Putamen (tissue), 1 donor: ENCODE measurements at places on chromosomes 2 and 18.

DNA sequence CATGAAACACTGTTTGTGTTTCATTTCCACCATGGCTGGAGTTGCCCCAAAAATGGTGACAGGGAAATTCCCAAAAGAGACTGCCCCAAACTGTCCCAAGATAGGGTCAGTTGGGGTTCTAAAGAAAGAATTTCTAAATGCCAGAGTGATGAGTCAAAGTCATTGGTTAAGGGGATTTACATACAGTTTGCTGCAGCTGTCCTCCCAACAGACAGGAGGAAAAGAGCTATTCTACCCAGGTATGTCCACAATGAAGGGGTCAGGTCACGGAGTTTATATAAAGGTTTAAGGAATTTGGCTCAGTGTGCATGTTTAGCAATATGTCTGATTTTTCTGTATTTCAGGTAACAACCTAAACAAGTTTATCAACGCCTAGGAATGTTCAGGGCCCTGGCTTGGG is 344.1 kb downstream of the TDRD15 start:
- DNase-seq: no peak

DNA sequence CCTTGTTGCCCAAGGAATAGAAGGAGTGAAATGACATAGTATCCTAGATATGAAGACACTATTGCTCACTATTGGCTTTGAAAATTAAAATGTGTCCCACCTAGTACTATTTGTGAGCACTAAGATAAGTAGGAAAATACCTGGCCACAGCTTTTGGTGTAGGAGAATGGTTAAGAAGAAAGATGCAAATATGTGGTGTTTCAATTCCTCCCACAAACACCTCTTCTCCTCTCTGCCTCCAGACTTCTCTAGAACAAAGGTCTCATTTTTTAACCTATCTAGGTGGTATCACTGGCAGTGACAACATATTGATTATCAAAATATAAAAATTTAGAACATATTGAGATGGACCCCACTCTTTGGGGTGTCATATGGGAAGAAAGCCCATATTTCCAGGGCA is 929.9 kb upstream of the FANCL start:
- DNase-seq: no peak

- no peak for DNase-seq
These were observed 101.7 kb downstream of the POLR1A start for GRCh38 chr2:86003967-86004366.

GRCh38 chr18:3538954-3539617 is 89.1 kb downstream of the TGIF1 start:
- no peak for DNase-seq

DNA sequence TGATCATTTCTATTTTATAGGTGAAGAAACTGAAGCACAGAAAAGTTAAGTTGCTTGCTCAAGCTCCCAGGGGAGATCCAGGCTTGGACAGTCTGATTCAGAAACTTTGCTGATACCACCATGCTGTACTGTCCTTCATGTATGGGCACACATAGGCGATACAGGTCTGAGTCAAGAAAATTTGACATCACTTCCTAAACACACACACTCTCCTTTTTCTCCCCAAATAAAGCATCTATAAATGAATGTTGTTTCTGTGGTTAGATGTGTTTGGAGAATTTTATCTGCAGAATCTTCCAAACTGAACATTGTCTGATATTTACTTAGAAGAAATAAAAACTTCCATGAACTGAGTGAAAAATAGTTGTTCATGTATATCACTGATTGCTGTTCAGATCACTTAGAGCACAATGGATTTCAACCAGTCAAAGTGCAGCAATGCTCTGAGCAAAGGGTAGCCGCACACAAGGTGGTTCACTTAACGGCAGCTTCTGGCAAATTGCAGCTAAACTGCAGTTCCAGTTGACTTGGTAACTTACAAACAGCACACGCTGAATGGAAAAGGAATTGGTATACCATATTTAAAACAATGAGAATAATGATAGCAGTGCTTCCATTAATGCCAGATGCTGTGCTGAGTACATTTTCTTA is 10.0 kb upstream of the AGFG1 start:
- DNase-seq: no peak
